Kidney capillary endothelial cell (primary cell): ENCODE measurements at places on chromosomes 5 and 9.

GRCh38 chr5:91074615-91075014 lies 308.5 kb downstream of the ARRDC3 start:
- DNase-seq: no peak

DNA sequence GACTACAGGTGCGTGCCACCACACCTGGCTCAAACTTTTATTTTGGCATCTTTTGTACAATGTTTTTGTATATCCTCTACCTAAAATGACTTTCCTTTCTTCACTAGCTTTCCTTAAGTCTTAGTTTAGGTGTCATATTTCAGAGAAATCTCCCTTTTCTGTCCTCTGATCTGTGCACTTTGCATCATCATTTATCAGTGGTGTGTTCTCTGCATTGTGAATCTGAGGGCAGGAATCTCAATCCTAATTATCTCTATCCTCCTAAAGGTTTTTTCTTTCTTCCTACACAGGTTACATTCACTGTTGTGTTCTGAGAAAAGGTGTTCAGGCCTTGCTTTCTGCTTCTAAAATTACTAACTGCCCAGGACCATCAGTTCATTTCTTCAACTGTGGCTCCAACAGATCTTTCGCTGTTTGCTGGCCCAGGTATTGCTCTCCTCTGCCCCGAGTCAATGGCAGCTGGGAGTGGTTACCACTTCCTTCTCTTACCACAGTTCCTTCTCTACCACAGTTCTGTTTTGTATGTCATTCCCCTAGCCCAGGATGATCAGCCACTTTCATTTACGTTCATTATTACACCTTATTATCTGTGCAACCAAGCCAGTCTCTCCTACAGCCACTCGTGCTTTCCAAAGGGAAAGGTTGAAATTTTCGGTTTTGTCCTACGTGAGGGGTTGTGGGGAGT lies 14.0 kb downstream of the TGFBR1 start:
- no peak for DNase-seq

DNA sequence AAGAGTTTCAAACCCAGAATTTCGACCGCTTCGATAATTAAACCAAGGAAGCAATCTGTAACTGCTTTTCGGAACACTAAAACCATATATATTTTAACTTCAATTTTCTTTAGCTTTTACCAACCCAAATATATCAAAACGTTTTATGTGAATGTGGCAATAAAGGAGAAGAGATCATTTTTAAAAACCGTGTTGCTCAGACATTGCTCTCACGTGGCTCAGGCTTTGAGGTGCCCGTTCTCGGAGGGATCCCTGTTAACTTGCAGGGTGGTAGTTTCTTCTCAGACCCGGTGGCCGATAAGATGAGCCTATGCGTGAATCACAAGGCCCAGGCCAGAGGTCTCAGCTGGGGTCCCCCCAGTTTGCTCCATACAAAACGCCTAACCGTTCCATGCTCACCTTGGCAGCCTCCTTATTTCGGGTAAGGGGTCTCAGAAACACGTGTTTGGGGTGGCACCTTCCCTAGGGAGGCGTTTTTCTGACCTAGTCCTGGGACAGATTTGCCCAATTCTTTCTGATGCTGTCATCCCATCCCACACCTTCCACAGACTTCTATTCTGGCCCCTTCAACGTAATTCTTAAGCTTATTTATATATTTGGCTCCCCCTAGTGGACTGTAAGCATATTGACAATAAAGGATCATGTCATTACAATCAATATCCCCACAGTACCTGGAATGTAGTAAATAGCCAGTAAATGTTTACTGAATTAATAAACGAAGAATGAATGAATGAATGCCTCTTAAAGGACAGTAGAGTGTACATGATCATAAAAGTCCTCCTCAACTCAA lies 48.1 kb downstream of the THBS4 start:
- peak; percentile 71 for DNase-seq

DNA sequence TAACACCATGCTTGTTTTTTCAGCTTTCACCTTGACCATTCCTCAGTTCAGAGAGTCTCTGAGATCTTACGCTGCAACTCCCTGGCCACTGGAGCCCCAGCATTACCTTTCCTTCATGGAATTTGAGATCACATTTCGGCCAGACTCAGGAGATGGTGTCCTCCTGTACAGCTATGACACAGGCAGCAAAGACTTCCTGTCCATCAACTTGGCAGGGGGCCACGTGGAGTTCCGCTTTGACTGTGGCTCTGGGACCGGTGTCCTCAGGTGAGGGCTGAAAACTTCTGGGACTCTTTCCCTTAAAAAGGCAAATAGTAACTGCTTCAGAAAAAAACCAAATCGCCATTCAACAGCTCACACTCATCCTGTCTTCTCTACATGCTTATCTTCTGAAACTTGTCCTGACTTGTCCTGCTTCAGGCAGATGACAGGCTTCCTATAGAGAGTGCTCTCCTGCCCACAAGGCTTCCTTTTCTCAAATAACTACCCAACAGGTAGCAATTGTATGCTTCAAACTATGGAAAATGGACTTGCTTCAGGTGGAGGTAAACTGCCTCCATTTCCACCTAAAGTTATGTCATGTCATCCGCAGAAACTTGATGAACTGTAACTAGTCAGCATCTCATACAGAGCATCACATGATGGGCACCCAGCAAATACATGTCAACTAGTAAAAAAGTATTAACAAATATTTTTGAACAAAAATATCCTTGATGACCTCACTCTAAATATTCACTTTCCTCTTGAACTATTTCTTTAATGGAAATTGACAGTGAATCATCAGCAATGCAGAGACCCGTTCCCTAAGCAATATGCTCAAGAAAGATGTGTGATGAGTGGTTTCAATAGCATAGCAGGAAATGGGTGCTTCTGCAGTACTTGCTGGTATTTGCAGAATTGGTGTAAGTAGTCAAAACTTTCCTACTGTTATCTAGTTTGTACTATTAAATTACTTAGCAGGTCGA lies 129.2 kb downstream of the LIFR start:
- peak; percentile 76 for DNase-seq

- DNase-seq: no peak
These were observed 32.2 kb upstream of the CDH18 start for GRCh38 chr5:20020247-20020646.

GRCh38 chr9:89323390-89323789 lies 5.1 kb downstream of the SECISBP2 start:
- no peak for DNase-seq

- DNase-seq: peak; percentile 7
These were observed 189.5 kb downstream of the ERCC6L2 start for GRCh38 chr9:96064826-96065481.

DNA sequence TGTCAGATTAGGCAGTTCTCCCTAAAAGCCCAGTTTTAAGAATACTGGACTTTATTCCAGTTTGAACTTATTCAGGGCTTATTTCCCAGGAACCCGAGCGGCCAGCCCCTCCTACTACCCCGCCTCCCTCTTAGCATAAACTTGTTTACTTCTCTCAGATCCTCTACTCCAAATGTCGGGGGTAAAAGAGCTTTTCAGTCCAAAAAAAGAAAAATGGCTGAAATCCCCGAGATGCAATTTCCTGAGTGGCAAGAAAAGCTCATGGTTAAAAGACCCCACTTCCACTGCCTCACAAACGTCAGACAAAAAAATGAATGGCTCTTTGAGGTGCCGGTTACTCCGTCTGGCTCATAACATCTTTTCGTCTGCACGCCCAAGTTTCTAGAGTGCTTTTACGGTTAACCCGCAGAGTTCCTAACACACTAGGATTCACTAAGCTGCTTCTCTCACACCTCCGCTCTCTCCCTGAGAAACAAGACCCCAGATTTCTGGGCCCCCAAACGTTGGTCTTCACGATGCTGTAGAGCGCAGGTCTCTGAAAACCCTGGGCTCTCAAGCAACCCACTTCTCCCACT lies 402 bp downstream of the BRD8 start:
- peak; percentile 16 for DNase-seq

DNA sequence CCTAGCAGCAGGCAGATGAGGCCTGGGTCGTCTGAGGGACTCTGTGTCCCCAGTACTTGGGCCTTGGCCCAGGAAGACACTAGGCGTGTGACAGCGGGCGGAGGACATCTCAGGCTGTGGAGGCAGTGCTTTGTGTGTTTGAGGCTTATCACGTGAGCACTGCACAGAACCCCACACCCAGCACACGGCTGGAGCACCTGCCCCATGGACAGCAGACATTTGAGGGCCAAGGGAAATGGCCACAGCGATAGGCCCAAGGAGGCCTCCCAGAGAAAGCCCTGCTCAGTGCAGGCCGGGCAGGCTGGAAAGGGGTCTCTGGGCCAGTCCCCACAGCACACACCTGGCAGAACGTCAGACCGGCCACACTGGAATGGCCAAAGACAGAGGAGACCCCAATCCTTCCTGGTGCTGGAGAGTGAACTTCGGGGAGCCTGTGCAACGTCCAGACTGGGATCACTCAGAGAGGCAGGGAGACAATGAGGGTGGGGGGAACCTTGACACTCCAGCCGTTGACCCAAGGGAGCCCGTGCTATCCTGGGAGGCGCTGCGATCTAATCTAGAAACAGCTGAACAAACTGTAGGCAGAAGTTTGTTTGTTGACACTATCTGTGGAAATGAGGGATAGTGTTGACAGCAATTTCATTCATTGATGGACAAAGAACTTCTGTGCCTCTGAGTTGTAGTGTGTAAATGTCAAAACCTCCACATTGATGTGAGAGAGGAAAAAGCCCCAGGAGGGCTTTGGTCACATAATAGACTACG lies 19.6 kb upstream of the FLT4 start:
- no peak for DNase-seq

GRCh38 chr9:73871636-73872035 lies 625.5 kb upstream of the RORB start:
- no peak for DNase-seq

- no peak for DNase-seq
These were observed 565.5 kb downstream of the ZNF608 start for GRCh38 chr5:124180875-124181461.

GRCh38 chr9:19101203-19101602 lies 1.5 kb downstream of the HAUS6 start:
- DNase-seq: no peak

DNA sequence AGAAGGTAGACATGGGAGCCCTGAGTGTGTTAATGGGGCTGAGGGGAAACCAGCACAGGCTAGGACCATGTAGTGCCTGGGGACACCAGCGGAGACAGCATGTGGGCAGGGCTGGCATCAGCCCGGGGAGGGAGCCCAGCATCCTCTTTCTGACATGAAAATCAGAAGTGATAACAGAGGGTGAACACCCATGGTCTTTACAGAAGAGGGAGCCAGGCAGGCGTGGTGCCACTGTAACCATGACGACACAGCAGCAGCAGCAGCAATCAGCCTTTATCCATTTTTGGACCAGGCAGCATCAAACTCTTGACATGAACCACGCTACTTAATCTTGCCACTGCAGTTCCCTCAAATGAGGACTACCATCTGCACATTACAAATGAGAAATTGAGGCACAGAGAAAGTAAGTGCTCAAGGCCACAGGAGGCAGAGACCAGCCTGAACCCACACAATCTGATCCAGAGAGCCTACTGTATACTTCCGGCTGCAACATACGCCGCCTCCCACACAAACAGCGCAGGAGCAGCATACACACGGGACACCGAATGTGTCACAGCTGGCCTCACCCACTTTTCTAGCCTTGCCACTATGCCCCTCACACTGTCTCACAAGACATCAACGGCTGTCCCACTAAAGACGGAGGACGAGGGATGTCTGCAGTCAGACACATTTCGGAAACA lies 23.8 kb downstream of the CAMSAP1 start:
- DNase-seq: no peak

DNA sequence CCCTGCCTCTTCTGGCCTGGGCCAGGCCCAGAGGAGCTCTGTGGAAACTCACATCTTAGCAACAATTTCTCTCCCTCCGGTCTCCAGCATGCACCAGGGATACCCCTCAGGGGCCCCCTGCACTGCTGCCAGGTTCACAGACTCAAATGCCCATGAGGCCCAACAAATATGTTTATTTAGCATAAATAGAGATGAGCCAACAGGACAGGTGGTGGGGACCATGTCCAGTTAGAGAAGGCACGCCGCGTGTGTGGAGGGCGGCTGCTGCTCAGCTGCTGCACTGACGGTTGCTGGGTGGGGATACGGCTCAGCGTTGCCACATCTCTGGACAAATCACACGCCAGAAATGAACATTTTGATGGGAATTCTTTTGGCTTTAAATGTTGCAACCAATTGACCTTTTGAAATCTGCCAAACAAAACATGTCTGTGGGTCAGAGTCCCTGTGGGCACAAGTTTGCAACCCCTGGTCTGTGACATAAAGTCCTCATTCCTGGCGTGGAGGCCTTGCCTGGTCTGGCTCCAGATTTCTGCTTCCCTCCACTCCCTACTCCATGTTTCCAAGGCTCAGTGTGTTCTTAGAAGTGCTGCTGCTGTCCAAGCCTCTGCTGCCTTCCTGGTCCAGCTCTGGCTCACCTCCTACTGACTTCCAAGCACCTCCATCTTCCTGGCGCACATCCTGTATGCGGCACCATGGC lies 88.9 kb downstream of the AMBP start:
- no peak for DNase-seq

- DNase-seq: no peak
These were observed 1.2 kb downstream of the ENTREP1 start for GRCh38 chr9:69326261-69326660.

GRCh38 chr5:58890701-58891085 lies 307.8 kb downstream of the RAB3C start:
- DNase-seq: no peak

DNA sequence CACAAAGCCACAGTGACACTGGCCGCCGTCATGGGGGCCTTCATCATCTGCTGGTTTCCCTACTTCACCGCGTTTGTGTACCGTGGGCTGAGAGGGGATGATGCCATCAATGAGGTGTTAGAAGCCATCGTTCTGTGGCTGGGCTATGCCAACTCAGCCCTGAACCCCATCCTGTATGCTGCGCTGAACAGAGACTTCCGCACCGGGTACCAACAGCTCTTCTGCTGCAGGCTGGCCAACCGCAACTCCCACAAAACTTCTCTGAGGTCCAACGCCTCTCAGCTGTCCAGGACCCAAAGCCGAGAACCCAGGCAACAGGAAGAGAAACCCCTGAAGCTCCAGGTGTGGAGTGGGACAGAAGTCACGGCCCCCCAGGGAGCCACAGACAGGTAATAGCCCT lies 26.1 kb downstream of the HRH2 start:
- no peak for DNase-seq

DNA sequence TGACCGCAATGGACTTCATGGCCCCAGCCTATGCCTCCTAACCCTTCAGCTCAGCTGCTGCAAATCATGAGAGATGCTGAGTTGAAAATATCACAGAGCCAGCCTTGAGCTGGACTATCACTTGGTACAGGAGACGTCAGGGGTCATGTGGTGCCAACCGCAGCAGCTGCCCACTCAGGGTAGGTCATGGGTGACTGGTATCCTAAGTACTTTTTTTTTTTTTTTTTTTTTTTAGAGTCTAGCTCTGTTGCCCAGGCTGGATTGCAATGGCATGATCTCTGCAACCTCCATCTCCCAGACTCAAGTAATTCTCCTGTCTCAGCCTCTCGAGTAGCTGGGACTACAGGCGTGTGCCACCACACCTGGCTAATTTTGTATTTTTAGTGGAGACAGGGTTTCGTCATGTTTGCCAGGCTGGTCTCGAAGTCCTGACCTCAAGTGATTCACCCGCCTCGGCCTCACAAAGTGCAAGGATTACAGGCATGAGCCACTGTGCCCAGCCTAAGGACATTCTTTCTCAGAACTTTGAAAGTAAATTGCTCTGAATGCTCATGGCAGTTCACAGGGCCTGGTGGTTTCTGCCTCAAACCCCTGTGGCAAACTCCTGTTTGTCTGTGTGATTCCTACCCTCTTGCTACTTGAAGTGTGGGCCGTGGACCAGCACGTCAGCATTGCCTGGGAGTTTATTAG lies 21.3 kb downstream of the WWC1 start:
- DNase-seq: no peak
